ENCODE measurements at places on chromosomes 12 and 14. TPM values are rescaled to one million over a fixed set of nuclear protein-coding genes. Genes with fewer than 3 reads are reported as not detected.

GRCh38 chr12:5185435-5186069, 141.9 kb downstream of the KCNA5 start:
- H3K4me3 ChIP-seq = no peak overlapping the region
- H3K27me3 ChIP-seq = no peaks in the 10 kb centered on the region
- no peak for DNase-seq
- no peak overlapping the region for H3K27ac ChIP-seq

Gene LMNTD1
- not detected for polyA plus RNA-seq

DNA sequence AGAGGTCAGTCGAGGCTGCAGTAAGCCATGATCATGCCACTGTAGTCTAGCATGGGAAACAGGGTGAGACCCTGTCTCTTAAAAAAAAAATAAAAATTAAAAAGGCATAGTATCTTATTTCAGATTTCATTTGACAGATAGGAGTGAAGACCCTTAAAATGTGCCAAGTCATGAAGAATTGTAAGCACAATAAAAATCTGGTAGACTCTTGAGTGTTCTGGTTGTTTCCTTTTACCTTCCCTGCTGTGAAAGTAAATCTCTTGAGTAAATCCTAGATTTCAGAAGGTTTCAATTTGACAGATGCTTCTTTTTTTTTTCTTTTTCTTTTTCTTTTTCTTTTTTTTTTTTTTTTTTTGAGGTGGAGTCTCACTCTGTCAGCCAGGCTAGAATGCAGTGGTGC, 109.0 kb downstream of the ESR2 start:
- DNase-seq = no peak
- no peaks in the 10 kb centered on the region for H3K36me3 ChIP-seq
- no peak overlapping the region for H3K27ac ChIP-seq
- no peaks in the 10 kb centered on the region for H3K4me1 ChIP-seq

GRCh38 chr12:79174626-79175025, 310.1 kb downstream of the SYT1 start:
- no peaks in the 10 kb centered on the region for H3K36me3 ChIP-seq
- DNase-seq = peak; percentile 7
- no peaks in the 10 kb centered on the region for H3K27me3 ChIP-seq
- no peaks in the 10 kb centered on the region for H3K4me1 ChIP-seq
- no peak overlapping the region for H3K27ac ChIP-seq

GRCh38 chr12:3669594-3669993, 83.3 kb downstream of the CRACR2A start:
- H3K27me3 ChIP-seq = no peaks in the 10 kb centered on the region
- no peak overlapping the region for H3K4me3 ChIP-seq
- H3K27ac ChIP-seq = no peak overlapping the region

DNA sequence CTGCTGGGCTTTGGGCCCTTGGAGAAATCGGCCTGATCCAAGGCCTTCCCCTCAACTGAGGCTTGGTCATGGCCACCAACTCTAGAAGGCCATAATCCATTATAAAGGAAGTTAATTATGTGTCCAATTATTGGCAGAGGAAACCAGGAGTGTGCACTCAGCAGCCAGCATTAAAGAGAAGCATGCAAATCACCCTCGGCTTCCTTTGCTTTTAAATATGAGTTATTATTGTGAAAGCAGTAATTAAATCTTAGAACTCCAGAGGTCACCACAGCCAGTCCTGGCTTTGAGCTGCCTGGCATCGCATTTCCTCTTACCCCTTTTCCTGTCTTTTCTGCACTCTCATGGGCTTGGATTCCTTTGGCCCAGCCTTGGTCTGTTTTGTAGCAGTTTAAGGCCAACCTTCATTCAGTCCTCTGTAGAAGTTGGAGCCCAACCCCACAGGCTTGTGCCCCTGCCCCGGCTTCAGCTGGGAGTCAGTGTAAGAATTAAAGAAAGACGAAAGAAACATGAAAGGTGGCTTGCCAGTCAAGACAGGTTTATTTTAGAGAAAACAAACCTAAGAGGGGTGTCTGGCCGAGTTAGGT, 14.7 kb upstream of the KRT86 start:
- no peak overlapping the region for H3K27ac ChIP-seq
- H3K4me1 ChIP-seq = peaks cover 10% of the 10 kb centered on the region

Gene CDK4
- polyA plus RNA-seq = 38.4 TPM

Gene CYP27B1
- 0.48 TPM for polyA plus RNA-seq

GRCh38 chr14:71183876-71184689, 276.8 kb downstream of the PCNX1 start:
- no peak overlapping the region for H3K27ac ChIP-seq
- DNase-seq = no peak
- peaks cover 3% of the 10 kb centered on the region for H3K4me1 ChIP-seq
- no peak overlapping the region for H3K4me3 ChIP-seq
- no peaks in the 10 kb centered on the region for H3K36me3 ChIP-seq
- no peaks in the 10 kb centered on the region for H3K27me3 ChIP-seq

GRCh38 chr12:123398550-123399254, 14.8 kb downstream of the KMT5A start:
- H3K27me3 ChIP-seq = no peaks in the 10 kb centered on the region
- no peak overlapping the region for H3K4me3 ChIP-seq
- no peaks in the 10 kb centered on the region for H3K4me1 ChIP-seq
- no peak for DNase-seq
- H3K36me3 ChIP-seq = peaks cover 62% of the 10 kb centered on the region
- H3K27ac ChIP-seq = no peak overlapping the region

Gene TAS2R10
- not detected for polyA plus RNA-seq
